M059J (cell line): ENCODE measurements at places on chromosomes 6 and 20.

DNA sequence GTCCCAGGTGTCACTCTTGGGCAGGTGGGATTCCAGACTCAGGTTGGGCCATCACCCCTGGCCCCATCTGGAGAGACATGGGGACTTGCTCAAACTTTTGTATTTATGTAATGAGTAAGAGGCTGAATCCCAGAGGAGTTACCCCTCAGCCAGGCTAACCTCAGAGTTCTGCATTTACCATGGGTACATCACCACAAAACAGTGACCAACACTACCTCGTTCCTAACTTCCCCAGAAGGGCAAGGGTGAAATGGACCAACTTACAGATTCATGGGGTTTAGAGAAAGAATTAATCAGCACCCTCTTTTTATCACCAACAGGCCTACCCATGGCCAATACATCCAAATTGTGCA lies 259.9 kb upstream of the MARCKS start:
- peak; percentile 41 for DNase-seq

GRCh38 chr6:76230711-76231110 lies 158.2 kb upstream of the IMPG1 start:
- no peak for DNase-seq

GRCh38 chr6:68127074-68127473 lies 508.0 kb upstream of the ADGRB3 start:
- no peak for DNase-seq

GRCh38 chr6:12804952-12805645 lies 88.5 kb downstream of the PHACTR1 start:
- peak; percentile 60 for DNase-seq

GRCh38 chr6:135412761-135413160 lies 84.8 kb downstream of the AHI1 start:
- peak; percentile 4 for DNase-seq

- no peak for DNase-seq
Measured at GRCh38 chr6:36276581-36277536, 7.0 kb downstream of the PNPLA1 start.

DNA sequence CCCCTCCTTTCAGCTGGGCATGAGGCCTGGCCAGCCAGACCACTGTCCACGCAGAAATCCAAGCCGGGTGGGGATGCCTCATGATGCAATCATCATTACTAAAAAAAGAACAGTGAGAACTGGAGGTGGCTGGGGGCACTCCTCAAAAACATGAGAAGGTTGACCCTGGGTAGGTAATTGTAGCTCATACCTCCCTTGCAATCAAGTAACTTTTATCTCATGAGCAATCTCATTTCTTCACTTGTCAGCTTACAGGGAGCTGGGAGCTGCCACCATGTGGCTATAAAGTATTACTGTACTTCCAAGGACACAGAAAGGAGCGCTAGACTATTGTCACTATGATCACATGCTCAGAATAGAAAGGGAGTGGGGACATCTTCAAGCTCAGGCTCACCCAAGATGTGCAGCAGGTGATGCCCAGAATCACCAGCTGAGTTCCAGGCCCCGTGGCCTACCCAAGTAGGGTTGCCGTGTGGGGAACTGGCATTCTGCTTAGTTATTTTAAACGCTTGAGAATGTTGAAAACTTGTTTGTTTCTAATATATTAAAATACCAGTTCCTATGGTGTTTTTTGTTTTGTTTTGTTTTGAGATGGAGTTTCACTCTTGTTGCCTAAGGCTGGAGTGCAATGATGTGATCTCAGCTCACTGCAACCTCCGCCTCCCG lies 3.0 kb upstream of the CDH26 start:
- peak; percentile 46 for DNase-seq

DNA sequence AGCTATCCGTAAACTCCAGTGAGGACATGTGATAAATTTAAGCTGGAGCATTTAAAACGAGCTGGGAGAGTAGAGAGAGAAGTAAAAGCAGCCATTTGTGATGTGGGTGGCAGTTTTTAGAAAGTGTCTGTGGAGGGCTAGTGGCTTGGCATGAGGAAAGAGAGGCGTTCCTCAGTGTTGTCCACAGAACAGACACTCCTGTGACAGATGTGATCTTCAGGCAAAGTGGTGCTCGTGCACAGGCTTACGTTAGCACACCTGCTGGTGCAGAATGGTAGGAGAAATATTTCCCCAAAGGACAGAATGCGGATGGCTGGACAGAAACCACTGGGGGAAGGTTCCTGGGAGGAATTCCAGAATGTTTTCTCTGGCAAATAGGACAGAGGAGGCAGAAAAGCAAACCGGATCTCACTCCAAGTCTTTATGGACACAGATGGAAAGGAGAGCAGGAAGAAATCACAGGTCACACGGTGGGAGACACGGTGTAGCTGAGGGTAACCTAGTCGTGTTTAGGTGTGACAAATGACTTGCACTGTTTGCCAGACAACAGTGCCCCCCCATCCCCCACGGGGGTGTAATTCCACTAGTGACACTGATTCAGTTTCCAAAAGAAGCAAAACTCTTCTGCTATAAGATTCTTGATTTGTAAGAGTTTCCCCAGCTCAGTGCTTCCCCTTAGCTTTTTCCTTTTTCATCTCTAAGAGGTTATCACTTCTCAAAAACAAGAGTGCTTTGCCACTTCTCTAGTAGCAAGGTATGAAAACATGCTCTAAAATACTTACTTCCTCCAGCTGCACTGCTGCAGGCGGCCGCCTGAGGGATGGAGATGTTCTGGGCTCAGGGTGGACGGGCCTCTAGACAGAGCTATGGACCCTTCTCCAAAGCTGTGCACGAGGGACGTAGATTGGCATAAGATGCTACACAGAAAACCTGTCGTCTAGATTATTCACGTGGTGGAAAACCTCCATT lies 293.2 kb downstream of the QKI start:
- no peak for DNase-seq

DNA sequence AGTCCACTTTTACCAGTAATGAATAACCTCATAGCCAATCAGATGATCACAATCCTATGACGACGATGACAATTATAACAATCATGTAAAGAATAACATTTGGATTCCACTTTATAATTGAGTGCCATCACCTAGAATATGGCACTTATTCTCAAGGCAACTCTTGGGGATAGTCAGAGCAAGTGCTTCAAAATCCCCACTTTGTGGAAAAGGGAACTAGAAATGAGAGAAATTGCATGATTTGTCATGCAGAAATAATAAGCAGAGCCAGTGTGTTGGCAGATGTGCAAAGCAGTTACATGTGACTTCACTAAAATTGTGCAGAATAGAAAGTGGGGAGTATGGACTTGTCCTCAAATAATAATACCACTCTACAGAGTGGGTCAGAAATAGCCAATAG lies 41.3 kb downstream of the FRK start:
- no peak for DNase-seq

DNA sequence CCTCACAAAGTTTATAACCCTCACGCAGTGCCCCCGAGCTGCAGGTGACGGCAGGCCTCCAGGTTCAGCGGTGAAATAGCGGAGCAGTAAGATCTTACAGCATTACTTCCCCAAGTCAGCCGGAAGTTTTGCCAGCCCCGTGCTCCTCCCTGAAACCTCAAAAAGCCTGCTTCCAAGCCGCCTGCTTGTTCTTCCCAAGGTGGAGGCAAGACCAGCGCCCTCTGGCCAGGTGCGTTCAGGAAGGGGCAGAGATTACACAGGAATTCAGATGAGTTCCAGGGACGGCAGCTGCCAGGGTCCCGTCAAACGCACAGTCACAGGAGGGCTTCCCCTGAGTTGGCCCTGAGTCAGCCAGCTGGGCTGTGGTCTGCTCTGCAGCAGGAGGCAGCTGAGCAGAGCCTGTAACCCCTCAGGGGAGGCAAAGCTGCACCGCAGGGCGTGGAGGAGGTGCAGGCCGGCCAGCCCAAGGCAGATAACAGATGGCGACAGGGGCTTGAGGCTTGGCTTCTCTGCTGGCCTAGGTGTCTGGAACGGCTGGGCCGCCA lies 124.1 kb upstream of the RPS6KA2 start:
- DNase-seq: no peak

DNA sequence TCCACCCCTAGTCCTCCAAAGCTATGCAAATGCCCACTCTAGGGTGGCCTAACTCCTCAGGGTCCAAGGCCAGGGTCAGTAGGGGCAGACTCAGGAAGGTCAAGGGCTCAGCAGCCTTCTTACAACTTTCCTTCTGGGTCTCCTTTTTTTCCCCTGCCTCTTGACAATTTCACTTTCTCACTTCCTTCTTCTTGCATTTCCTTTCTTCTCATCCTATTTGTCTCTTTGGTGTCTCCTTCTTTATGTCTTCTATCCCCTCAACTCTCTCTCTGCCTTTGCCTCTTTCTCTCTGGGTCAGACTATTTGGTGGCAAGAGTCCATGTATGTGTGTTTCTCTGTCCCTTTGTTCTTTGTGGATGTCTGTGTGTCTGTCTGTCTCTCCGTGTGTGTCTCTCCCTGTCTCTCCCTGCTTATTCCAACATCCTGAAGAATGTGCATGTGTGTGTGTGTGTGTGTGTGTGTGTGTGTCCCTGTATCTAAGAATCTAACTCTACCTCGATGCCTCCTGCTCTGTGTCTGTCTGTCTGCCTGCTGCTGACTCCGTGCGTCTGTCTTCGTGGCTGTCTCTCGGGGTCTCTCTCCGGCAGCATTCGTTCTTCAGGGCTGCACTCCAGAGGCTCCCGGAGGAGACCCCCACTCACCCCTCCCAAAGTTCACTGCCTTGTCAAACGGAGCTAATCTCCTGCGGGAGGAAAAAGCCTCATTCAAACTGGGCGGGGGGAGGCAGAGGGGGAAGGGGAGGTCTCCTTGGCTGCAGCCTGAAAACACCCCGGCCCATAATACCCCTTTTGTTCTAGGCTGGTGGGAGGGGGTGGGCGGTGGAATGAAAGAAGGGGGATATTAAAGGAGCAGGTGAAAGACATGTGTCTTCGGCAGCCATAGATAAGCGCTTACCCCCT lies 51.7 kb upstream of the FOXP4 start:
- no peak for DNase-seq

GRCh38 chr20:4987130-4987529 lies 14.2 kb downstream of the SLC23A2 start:
- no peak for DNase-seq

GRCh38 chr20:15673206-15673605 lies 900.0 kb downstream of the KIF16B start:
- DNase-seq: peak; percentile 82

DNA sequence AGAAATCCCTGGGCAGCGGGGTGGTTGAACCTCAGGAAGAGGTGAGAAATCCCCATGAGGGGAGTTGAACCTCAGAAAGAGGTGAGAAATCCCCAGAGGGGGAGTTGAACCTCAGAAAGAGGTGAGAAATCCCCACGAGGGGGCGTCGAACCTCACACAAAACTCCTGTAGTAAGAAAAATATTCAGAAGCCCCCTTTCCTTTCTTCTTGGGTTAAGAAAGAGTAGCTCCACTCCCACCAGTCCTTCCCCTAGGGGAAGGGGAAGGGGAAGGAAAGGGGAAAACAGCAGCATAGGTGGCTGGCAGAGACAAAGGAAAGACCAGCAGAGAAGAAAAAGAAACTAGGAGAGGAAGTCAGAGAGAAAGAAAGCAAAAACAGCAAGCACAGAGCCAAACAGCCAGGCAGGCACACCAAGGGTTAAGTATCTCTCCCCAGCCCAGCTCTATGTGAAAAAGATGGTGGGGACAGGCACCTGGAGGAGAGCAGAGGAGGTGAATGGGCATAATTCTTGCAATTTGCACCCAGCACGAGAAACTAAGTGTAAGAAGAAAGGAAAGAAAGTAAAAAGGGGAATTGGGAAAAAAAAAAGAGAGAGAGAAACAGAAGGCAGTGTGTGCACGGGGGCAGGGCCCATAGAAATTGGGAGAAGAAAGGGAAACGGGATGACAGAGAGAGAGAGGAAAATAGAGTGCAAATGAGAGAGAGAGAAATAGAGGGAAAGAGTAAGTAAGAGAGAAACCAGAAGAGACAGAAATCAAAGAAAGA lies 88.2 kb downstream of the PLG start:
- peak; percentile 15 for DNase-seq

DNA sequence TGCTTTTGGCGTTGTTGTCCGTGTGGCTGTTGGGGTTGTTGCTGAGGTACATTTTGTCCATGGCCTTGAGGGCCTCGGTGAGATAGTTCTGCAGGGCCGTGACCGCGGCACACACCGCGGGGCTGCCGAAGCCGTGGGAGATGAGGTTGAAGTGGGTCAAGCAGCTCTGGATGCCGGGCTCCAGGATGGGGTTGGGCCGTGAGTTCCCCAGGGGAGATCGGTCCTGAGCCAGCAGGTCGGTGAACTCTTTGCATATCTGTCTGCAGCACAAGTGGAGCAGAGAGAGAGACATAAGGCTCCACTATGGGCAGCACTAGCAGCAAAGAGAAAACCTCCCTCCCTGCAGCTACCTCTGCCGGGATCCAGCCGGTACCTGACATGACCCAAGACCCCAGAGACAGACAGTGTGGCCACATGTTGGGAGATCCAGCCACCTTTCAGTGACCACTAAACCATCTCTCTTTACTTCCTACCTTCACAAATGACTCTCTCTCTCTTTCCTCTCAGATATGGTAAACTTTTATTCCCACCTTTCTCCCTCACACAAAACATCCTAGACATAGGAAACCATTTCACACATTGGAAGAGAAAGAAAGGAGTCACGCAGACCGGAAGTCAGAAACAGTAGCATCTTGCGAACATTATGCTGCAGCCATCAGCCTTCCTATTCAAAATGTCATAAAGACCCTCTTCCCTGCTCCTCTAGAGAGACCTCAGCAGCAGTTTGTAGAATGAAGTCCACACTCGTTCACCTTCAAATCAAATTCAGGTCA lies 16.2 kb downstream of the TFAP2A start:
- no peak for DNase-seq

GRCh38 chr20:38447251-38447661 lies 12.1 kb upstream of the SNHG17 start:
- DNase-seq: no peak

GRCh38 chr20:44705364-44706094 lies 9.6 kb upstream of the CCN5 start:
- DNase-seq: no peak

- DNase-seq: peak; percentile 99
Measured at GRCh38 chr6:139407718-139408222, 33.3 kb upstream of the CITED2 start.

DNA sequence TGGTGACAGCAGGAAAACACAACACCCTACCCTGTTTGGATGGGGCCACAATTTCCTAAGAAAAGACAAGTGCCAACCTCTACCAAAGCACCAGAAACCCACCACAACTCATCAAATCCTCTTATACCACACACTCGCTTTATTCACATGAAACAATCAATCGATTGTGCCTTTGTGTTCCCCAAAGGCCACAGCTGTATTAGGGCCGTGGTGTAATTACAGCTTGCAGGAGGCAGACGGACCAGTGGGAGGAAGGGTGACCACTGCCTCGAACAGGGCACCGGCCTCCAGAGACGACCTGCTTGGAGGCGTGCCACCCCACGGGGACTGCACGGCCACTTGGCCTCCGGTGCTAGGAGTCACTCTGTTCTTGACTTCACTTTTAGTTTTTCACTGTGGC lies 264.1 kb downstream of the FOXC1 start:
- DNase-seq: no peak

DNA sequence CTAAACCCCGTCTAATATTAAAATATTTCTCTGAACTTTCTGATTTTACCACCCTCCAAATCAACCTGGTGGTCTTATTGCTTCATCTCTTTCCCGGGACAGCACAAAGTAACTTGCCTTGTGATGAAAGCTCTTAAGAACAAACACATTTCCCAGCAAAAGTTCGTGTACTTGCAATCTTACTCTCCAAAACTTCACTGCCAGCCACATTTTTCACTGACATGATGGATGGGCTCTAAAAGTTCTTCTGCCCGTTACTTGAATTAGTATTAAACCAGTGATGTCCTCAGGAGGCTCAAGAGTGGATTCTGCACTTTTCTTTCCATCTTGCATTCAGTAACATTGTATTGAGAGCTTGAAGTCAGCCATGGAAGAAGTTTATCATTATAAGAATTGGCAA lies 731.6 kb upstream of the GJE1 start:
- peak; percentile 46 for DNase-seq

- no peak for DNase-seq
Measured at GRCh38 chr6:99110029-99110428, 162.3 kb upstream of the FBXL4 start.

GRCh38 chr6:105644073-105644489 lies 241.2 kb upstream of the PREP start:
- no peak for DNase-seq
